ENCODE measurements at places on chromosomes 4 and X.

DNA sequence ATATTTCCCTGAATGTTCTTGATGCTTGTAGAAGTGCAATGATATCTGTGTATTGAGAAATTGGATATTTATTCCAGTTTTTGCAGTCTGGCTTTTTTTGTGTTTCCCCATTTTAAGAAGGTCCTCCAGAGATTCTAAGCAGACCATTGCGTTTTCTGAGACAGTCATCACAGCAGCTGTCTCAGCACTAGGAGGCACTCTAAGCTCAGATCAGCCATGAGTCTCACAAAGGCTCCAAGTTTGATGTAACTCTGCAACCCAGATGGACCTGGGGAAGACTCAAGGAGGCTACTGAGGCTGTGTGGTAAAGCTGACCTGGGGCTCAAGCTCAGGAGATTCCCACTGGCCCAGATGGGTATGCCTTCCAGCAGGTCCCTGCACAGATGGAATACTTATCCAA is 89.3 kb upstream of the CYLC1 start:
- DNase-seq: no peak

- DNase-seq: no peak
These were observed 124.7 kb upstream of the CPEB2 start for GRCh38 chr4:14877246-14878225.

DNA sequence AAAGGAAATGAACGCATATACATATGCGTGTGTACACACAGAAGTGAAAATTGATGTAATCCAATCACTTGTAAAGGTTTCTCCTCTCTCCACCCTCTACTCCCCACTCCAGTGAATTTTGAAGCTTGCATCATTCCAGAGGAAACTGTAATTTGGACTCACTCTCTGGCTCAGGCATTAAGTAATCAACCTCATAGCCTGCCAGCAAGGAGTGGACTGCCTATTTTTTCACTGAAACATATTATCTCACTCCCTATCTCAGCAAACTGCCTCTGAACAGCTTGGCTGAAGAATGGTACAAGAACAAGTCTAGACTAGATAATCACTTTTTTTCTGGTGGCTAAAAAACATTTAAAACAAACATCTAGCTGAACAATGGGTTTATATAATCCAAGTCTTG is 124.2 kb downstream of the C4orf51 start:
- no peak for DNase-seq

- no peak for DNase-seq
These were observed 12.3 kb downstream of the SCARB2 start for GRCh38 chr4:76201276-76201675.

- DNase-seq: no peak
These were observed 57.5 kb upstream of the KLF3 start for GRCh38 chr4:38606587-38606905.

- no peak for DNase-seq
These were observed 3.7 kb downstream of the PRDM5 start for GRCh38 chr4:120918788-120919187.

GRCh38 chrX:154032653-154033052 is 13.0 kb upstream of the IRAK1 start:
- no peak for DNase-seq

- no peak for DNase-seq
These were observed 16.7 kb downstream of the BLOC1S4 start for GRCh38 chr4:6732441-6733357.

DNA sequence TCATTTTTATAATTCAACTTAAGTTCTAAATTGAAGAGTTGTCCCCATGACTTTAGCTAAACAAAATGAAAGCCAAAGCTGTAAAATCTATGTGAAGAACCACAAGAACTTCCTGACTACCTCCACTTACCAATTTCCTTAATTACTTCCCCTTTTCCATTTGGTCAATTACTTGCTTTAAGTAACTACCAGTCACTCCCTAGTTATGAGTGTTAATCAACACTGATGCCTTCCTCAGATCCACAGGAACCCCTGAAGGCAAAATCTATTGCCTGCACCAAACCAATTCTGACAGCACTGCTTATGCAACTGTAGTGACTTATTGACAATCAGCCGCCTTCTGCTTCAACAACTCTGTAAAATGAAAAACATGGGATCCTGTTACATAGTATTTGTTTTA is 10.5 kb downstream of the RBMX start:
- no peak for DNase-seq

DNA sequence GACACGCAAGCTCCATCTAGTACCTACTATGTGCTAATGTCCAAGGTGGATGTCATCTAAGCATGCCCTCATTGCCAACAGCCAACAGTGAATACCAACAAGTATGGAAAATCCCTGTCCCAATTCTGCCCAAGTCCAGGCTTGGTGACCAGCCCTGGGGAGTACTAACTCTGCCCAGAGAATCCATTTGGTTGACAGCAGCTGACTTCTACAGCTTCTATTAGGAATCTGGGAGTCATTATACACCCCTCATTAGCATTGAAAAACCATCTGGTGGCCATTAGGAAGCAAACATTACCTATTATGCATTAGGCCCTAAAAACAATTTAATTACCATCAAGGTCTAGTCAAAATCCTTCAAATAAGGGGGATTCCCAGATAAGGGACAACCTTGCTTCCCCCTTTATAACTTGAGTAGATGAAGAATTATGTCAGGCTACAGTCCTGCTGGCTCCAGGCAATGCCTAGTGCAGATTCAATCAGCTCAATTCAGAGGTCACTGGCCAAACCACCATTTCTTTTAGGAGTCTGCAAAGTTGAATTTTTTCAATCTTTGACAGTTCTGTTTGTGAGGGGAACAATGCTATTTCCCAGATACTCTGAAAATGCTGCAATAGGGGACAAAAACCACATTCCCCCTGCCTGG is 228.0 kb upstream of the LDB2 start:
- DNase-seq: no peak

DNA sequence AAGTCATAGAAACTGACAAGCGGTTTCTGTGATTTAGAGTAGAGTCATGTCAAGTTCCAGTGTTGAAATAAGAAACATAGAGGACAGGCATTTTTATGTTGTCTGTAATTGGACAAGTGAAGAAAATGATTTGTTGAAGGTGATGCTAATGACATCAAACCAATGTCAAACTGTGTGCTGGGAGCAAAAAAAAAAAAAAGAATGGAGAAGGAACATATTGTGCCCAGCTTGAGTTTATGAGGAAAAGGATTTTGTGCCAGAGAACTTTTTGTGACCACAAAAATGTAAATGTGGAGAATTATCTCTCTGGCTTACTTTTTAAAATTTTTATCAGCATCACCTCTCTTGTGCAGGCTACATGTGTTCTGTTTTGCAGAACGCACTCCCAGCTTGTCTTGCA is 495.7 kb downstream of the RAPGEF2 start:
- DNase-seq: no peak

- no peak for DNase-seq
These were observed 136.0 kb downstream of the PLS3 start for GRCh38 chrX:115696939-115697338.

DNA sequence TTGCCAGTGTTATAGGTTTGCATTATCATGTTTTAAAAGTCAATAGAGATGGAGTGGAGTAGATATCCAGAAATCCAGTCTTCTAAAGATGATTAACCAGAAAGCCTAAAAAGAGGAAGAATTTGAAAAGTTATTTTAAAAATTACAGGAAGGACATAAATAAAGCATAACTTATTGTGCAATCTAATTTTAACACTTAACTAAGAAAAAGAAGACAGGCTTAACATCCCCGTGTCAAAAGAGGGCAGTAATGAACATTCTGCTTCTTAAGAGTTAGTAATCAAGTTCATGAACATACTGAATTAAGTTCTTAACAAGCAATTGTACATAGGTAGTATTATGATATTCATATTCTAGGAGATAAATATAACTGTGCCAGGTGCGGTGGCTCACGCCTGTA is 39.3 kb downstream of the ELF2 start:
- no peak for DNase-seq

DNA sequence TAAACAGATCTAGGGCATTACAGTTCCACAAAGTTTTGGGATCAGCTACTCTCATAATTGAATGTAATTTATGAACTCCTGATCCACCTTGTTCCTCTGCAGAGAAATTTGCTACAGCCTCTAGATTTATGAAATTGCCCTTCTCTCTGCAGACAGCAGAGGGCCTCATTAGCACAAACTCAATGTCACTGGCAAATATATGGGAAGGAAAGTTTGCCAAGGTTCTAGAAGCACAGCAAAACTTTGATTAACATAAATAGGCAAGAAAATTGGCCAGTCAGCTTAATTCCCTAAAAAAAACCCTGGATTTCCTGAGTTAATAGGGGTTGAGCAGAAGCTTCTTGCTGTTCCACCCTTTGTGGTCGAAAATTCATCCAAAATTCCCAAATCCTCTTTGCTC is 31.5 kb downstream of the PRPS1 start:
- no peak for DNase-seq

GRCh38 chr4:632926-633325 is 7.6 kb downstream of the PDE6B start:
- no peak for DNase-seq

DNA sequence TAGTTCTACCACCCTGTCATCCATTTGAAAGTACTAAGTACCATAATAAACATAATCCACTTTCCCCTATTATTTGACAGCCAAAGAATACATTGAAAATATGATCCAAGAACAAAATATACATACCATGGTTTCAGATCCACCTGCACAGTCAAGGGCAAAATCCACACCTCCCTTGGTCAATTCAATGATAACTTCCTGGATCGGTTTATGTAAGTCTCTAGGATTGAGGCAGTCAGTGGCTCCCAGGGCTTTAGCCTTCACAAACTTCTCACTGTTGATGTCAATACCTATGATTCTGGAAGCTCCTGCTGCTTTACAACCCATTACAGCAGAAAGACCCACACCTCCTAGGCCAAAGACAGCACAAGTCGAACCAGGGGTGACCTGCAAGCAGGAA is 12.7 kb downstream of the ADH4 start:
- DNase-seq: no peak

GRCh38 chr4:53307819-53308780 is 57.8 kb downstream of the SCFD2 start:
- DNase-seq: no peak

GRCh38 chrX:91331476-91331875 is 103.2 kb upstream of the PABPC5 start:
- DNase-seq: no peak

DNA sequence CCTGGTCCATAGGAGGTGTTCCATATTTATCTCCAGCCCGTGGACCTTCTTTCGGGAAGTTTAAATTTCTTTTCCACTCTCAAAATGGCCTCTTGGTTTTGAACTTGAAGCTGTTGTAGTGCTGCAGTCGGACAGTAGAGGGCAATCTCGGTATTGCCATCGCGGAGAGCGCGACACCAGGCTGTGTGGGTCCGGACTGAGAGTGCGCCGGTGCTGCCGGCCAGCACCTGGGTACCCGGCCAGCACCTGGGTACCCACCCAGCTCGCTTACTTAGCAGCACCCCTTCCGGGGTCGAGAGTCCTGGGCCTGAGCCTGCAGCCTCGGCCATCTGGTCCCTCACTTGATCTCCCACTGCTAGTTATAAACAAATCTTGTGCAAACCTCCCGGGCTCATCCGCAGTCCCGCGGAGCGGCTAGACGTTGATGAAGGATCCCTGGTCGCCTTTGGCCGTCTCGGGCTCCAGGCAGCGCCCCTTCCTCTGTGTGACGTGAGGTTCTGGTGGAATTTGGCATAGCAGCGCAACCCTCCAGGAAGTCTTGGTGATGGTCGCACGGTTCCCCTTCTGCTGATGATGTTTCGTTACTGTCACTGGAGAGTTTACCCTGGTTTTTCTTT is 18.0 kb downstream of the FAM9A start:
- no peak for DNase-seq

DNA sequence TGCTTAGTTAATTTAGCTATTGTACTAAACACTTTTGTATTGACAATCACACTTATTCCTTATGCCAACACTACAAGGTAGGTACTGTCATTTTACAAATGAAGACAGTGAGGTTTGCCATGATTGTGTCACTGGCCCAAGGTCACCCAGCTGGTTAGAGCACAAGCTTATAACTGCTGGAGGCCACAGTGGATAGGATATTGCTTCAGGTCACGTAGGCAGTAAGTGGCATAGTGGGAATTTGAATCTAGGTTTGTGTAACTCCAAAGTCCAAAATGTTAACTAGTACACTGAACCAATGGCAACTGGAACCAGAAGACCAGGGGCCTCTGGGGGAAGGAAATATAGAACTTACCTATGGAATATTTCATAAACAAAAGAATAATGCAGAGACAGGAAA is 21.1 kb upstream of the PITX2 start:
- no peak for DNase-seq

DNA sequence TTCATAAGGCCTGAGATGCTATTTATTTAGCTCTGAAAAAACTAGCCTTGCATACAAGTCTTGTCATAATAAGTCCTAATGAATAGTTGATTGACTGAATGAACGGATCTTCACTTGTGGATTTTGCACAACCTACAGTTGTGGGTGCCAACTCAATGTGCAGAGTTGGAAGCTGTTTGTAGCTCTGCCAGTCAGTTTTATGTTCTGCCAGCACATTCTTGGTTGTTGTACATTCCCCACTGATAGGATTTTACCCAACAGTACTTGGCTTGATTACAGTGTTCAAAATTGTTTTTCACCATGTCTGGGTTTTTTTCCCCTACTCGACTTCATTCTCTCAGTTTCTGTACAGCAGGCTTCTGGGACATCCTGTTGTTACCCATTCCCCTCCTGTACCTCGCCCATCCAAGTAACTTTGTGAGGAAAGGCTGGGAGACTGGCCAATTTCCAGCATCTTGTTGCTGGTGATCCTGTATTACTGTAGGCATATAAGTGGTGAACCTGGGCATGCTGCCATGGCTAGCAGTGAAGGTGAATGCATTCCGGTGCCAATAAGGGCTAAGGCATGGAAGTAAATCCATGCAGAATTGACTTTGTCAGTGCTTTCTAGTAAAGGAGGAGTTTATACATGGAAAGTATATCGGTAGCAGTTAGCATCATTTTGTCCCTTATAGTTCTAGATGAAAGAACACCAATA is 22.8 kb downstream of the IL1RAPL1 start:
- DNase-seq: no peak

GRCh38 chr4:40608628-40609027 is 21.0 kb downstream of the RBM47 start:
- DNase-seq: no peak

DNA sequence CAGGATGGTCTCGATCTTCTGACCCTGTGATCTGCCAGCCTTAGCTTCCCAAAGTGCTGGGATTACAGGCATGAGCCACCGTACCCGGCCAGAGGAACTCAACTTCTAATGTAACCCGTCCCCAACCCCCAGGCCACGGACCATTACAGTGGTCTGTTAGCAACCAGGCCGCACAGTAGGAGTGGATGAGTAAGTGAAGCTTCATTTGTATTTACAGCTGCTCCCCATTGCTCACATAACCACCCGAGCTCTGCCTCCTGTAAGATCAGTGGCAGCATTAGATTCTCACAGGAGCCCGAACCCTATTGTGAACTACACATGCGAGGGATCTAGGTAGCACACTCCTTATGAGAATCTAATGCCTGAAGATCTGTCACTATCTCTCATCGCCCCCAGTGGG is 119.6 kb downstream of the SHROOM3 start:
- no peak for DNase-seq

DNA sequence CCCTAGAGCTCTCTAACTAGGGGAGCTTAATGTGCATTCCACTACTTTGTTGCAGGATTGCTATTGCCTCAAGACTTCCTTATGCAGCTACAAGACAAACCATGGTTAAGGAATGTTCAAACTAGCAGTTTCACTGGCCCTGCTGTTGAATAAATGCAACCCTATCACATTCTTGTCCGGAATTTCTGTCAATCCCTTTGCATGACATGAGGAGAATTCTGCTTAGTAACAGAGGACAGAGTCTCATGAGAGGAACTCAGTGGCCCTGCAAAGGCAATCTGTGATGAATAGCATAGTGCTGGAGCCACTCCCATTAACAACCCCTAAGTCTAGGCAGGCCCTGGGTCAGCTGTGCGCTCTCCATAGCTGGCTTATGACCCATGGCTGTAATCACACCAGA is 30.7 kb upstream of the SGMS2 start:
- no peak for DNase-seq

Data from activated T-helper 9 cell treated with anti-CD3 and anti-CD28 coated beads, Interleukin-2, amount 50 U/mL, for 16 hours (primary cell).